Stimulated activated CD4-positive, alpha-beta T cell treated with anti-CD3 and anti-CD28 coated beads, Interleukin-12 subunit alpha, Interleukin-12 subunit beta, amount 100 ng/mL, for 24 hours (primary cell): ENCODE measurements at places on chromosomes 7 and 10.

GRCh38 chr7:6730343-6730633 is 23.5 kb upstream of the ZNF12 start:
- peak; percentile 17 for DNase-seq

- DNase-seq = no peak
These were observed 690.8 kb upstream of the FZD8 start for GRCh38 chr10:36332926-36333325.

DNA sequence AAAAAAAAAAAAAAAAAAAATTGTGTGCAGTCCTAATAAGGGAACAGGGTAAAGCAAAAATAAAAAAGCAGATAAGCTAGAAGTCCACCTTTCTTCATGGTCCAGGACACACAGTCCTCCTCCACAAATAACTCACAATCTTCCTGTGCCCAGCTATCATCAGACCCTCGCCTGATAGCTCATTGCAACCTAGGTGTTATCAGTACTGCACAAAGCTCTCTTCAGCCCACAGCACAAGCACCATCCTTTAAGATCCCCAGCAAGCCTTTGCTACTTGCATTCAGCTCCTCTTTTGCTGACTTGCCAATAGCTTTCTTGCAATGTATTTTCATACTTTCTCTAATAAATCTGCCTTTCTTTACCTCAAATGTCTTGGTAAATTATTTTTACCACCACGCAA is 5.0 kb downstream of the NDUFA5 start:
- no peak for DNase-seq

DNA sequence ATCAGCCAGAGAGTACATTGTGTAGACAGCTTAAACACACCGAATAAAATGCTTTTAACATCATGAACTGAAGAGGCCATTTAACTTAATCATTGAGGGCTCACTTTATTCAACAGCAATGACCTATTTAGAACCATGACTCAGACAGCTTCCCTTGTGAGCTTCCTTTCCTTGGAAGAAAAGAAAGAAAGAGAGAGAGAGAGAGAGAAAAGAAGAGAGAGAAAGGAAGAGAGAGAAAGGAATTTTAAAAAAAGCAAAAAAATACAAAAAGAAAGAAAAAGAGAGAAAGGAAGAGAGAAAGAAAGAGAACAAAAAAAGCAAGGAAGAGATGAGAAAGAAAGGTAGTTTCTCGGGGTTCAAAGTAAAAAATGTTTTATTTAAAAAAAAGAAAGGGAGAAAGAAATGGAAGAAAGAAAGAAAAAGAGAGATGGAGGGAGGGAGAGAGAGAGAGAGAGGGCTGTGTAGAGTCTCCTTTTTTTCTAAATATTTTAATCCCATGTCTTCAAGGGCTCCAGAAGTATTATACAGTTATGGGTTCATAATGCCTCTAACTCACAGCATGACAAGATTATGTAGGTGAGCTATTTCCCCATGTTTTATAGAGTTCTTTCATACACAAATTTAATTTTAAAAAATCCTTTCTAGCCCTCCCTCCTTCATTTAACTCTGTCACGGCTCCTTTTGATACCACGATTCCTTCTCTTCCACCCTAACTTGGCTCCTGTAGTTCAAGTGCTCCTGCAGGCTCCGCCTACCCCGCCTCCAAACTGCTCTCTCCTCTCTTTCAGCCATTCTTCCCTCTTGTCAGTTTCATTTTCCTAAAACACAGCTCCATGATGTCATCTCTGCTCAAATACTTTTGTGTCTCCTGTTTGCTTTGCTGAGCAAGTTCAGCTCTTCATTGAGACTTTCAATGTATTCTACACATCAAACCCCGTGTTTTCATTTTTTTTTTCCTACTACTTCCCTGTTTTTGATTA is 85.5 kb downstream of the PRTFDC1 start:
- no peak for DNase-seq

DNA sequence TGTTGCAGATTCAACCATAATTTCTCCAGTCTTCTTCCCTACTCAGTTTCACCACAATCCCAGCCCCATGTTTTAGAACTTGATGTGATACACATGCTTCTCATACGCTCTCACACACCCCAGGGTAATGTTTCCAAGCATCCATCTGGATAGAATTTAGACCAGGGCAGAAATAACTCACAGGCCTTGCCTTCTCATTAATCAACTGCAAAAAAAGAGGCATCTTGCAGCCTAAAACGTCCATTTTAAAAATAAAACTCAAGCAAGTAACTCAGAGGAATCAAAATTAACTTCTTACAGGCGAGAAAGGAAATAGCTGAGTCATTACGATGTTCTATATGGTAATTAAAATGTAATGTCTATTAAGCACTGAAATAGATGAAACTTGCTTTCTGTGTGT is 127.2 kb upstream of the RSU1 start:
- no peak for DNase-seq

DNA sequence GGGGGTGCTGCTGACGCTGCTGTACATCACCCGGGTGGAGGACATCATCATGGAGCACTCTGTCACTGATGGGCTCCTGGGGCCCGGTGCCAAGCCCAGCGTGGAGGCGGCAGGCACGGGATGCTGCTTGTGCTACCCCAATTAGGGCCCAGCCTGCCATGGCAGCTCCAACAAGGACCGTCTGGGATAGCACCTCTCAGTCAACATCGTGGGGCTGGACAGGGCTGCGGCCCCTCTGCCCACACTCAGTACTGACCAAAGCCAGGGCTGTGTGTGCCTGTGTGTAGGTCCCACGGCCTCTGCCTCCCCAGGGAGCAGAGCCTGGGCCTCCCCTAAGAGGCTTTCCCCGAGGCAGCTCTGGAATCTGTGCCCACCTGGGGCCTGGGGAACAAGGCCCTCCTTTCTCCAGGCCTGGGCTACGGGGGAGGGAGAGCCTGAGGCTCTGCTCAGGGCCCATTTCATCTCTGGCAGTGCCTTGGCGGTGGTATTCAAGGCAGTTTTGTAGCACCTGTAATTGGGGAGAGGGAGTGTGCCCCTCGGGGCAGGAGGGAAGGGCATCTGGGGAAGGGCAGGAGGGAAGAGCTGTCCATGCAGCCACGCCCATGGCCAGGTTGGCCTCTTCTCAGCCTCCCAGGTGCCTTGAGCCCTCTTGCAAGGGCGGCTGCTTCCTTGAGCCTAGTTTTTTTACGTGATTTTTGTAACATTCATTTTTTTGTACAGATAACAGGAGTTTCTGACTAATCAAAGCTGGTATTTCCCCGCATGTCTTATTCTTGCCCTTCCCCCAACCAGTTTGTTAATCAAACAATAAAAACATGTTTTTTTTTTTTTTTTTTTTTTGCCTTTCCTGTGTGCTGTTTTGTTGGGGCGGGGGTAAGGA is 55.8 kb downstream of the TSPAN15 start:
- no peak for DNase-seq
